ENCODE measurements at places on chromosomes 7 and 10.

- DNase-seq = no peak
Observed at GRCh38 chr10:112213098-112213823, 29.7 kb upstream of the GPAM start.

GRCh38 chr7:31096877-31097258 lies 44.8 kb downstream of the ADCYAP1R1 start:
- DNase-seq = no peak

DNA sequence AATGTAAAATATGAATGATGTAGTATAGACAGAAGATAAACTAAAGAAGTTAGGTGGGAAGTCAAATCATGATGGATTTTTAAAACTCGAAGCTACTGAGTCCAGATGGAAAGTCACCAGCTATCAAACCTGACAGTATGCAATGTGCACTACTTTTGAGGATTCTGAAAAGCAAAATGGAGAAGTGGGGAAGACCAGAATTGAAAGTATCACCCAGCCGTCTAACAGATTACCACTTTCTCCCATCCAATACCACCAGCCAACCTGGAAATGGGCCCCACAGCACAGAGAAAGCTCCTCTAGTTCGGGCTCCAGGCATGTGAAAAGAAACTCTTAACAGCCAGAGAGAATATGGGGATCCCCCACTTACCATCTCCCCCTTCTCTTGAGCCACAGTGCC lies 67.9 kb upstream of the SRRM3 start:
- DNase-seq = no peak

GRCh38 chr7:24727154-24728120 lies 29.8 kb downstream of the GSDME start:
- DNase-seq = no peak

DNA sequence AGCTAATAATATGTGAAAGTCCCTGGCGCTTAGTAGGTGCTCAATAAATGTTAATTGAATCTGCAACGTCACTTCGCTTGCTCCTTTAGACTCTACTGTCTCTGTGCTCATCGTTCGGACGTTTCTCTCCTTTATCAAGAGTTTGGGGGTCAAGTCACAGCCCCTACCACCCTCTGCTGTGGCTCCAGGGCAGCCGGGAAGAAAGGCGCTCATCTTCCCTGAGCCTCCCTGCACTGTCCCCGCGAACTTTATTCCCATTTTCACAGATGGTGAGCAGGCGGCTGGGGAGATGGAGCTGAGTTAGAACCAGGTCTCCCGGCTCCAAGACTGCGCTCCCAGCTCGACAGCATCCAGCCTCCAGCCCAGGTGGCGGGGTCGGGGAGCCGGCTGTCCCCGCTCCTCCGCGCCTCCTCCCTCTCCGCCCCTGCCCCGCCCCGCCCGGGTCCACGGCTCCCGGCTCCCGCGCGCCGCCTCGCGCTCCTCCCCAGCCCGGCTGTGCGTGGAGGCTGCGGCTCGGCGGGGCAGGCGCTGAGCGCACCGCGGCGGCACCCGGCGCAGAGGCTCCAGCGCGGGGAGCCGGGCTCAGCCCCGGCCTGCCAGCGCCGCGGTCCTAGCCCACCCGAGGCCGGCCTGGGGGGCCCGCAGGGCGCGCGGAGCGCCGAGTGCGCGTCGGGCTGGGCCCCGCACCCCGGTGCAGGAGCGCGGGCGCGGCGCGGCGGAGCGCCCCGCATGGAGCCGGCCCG lies at the start of gene CLEC2L:
CLEC2L (plus strand) TSS at position 487 of the 743 bp plus-strand sequence; CDS start at position 730, 243 bp downstream.
- no peak for DNase-seq

- no peak for DNase-seq
Observed at GRCh38 chr10:83880252-83880791, 259.0 kb upstream of the GHITM start.

DNA sequence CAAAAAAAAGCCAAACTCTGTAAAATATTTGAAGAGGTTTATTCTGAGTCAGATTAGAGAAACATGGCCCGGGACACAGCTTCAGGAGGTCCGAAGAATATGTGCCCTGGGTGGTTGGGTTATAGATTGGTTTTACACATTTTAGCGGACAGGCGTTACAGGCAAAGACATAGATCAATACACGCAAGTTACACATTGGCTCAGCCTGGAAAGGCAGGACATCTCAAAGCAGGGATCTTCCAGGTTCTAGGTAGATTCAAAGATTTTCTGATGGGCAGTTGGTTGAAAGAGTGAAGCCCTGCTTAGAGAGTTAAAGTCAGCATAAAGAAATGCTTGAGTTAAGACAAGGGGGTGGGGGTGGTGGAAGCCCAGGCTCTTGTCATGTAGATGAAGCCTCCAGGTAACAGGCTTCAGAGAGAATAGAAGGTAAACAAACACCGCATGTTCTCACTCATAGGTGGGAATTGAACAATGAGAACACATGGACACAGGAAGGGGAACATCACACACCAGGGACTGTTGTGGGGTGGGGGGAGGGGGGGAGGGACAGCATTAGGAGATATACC lies 464.3 kb upstream of the ADARB2 start:
- no peak for DNase-seq

GRCh38 chr10:104680467-104681401 lies 39.6 kb downstream of the SORCS3 start:
- no peak for DNase-seq

GRCh38 chr10:73875139-73875475 lies 752 bp upstream of the CAMK2G start:
- no peak for DNase-seq

DNA sequence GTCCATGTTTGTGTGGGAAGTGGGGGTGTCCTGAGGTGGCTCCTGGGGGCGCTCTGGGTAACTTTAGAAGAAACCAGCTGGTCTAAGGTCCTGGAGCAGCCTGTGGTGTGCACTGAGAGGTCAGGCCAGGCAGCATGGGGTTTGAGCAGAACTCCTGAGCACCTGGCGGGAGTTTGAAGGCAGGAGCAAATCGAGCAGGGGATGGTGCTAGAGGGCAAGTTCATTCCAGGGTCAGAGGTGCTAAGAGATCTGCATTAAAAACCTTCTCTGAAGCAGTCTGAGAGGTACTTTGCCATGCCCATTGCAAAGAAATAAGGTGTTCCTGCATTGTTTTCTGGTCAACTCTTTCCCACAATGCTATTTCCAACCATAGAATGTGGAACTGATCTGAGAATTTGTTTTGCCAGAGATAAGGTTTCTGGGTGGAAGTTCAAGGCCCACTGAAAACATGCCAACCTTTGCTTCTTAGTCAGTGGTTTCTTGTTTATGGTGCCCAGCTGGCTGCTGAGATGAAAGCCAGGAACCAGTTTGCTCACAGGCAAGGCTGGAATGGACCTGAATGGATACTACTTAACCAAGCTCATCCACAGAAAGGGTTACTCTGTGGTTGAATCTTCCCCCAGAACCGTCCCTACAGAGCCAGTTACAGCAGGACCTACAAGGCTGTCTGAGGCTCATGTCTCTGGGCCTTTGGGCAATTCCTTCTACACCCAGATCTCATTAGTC lies 136.3 kb upstream of the TMEM72 start:
- no peak for DNase-seq

DNA sequence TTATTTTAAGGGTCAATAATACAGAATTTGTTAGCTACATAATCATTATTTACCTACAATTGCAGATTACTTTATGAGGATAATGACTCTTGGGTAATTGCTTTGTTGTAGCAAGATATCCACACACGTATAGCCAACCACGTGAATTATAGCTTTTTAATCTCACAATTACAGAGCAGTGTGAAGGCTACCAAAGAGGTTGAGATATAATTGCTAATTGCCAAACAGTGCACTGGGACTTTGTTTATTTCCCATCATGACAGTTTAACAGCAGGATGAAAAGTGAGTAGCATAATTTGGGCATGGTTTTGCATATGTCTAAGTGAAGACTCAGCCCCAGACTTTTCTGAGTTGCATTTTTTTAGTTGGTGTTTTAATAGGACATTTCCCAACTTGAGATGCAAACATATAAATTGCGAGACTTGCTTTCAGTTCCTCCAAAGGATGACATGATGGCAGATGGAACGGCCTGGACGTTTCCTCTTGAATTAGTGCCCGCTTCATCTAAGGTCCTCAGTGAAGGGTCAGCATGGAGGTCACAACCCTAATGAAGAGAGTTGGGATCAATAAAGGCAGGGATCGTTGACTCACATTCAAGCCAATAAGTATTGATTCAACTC lies 180.7 kb upstream of the GPR26 start:
- DNase-seq = no peak
